ENCODE measurements at places on chromosomes 5 and 9.

GRCh38 chr5:72860499-72860898 is 44.0 kb downstream of the TNPO1 start:
- no peak for DNase-seq

DNA sequence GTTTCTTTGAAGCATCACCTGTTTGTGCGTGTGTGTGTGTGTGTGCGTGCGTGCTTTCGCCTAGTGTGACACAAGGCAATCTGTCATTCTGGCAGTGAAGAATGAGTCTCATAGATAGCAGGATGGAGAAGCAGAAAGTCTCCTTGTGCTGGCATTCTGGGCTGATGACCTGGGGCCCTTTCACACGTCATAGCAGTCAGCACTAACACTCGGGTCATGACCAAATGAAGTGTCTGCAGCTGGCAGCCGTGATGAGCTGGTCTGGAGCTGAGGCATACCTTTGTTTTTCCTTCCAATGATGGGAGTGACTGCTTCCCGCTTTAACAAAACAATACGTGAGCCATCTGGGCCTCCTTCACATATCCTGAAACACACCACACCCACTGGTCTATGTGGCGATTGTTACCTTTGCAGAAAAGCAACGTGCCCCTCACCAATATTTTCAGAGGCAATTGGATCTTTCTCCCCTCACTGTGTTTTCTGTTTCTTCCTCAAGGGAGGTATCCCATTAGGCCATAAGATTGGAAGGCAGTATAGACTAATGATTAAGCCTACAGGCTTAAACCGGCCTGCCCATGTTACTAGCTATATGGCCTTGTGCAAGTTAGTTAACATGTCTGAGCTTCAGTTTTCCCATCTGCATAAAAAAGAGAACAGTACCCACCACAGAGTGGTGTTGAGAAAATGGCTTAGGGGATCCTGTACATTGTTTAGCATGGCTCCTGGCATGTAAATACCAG is 88.8 kb downstream of the SREK1 start:
- DNase-seq: no peak

DNA sequence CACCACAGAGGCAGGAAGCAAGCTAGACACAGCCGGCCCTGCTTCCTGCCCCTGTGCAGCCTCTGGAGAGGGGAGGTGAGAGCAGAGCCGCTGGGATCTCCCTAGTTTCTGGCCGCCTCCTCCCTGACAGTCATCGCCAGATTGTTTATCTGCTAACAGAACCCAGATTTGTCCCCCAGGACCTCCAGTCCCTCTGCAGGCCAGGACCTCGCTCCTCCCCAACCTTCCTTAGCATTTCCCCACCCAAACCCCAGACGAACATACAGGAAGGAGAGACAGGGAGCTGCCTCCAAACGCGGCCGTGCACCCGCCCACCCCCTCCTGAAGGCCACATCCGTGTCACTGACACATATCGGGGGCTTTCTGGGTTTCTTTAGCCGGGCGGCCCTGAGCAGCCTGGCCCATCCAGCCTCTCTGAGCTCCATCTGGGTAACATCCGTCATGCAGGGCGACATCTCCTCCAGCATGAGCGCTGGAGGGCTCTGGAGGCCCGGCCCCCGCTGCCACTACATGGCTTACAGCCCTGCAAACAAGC is 47.5 kb downstream of the DBH start:
- peak; percentile 77 for DNase-seq

DNA sequence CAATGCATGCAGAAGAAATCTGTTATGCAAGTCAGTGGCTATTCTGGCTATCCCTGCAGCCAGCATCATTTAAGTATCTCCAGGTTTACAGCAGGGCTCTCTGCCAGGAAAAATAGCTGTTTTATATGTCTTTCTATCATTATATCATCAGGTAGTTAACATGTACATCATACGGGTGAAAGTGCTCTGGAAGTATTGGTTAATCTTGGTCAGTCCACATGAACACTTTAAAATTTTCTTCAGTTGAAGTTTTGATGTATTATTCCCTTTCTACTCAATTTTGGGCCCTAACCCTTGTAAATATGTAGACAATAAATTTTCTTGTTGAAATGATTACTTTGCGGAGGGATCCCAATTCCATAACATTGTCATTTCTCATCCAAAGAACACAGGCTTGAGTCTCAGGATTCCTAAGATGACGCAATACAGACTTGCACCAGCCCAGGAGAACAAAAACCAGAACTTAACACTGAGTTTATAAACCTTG is 67.5 kb downstream of the SEMA6A start:
- DNase-seq: no peak

DNA sequence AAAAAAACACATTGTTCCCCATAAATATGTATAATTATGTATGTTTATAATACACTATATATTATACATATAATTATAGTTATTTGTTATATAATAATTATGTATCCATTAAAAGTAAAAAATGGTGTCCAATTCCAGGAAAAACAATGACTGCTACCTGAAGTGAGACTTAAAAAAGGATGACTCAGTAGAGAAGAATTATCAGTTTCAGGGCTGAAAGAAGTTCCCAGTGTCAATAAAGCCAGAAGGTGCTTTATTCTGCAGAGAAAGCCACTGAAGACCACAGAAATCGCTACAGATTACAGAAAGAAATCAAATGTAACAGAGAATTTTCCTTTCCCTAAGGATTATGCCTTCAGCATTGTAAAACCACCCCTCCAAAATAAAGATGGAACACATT is 50.9 kb downstream of the ANKRD31 start:
- no peak for DNase-seq

DNA sequence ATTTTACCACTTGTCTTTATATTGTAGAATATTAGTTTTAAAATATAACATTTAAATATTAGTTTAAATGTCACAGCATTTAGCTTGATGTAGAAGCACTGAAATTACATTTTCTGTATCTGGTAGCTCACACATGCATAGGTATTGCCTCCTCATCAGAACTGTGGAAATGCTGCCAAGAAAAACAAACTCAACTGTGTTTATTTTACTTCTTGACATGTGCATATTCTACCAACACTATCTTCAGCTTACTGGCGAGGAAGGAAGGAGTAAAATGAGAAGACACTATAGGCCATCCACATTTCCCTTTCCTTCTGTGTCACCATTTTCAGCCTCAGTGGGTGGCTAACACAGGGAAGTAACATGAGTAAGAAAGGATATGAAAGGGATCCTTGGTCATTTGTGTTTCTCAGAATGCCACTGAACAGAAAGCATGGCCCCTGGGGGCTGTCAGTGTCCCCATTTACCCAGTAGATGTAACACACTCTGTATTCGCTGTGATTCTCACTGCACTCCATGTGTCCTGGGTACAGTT is 81.0 kb upstream of the HTR4 start:
- no peak for DNase-seq

- no peak for DNase-seq
These were observed 226.5 kb downstream of the TAF11L14 start for GRCh38 chr5:17860660-17861315.

DNA sequence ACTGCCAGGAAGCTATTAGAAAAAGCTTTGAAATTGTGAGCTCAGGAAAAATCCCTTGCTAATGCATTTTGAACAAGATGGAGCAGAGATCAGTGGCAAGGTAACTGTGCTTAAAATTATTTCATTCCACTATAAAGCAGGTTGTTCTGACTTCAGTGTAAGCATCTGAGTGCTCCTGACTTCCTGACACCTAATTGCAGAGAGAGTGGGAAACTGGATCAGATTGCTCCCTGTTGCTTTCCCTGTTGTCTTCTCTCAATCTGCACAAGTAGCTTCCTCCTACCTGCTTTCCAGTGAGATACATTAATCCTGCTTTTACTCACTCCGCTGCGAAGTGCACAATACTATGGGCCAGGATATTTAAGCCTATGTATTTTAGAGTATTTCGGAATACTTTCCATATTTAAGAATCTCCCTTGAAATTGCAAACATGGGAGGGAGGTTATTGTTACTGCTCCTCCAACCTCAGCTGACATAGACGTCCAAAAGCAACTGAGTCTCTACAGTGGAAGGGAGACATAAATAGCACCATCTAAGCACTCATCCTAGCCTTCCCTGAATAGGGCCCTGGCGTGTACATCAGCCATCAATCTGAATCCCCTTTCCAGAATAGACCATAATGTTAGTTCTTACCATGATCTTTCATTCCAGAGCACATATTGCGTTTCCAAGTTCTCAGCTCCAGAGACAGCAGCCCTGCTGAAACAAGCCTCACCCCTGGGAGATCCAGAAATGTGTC is 178.8 kb downstream of the PAM start:
- DNase-seq: no peak

GRCh38 chr5:149039506-149039905 is 23.4 kb downstream of the SH3TC2 start:
- no peak for DNase-seq

DNA sequence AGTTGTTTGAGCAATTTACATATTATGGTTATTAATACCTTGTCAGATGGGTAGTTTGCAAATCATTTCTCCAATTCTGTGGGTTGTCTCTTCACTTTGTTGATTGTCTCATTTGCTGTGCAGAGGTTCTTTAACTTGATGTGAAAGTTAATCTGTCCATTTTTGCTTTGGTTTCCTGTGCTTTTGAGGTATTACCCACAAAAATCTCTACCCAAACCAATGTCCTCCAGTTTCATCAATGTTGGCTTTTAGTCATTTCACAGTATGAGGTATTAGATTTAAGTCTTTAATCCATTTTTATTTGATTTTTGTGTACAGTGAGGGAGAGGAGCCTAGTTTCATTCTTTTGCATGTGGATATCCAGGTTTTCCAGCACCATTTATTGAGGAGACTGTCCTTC is 82.4 kb downstream of the MRPS30 start:
- no peak for DNase-seq

Data from CD4-positive, alpha-beta T cell treated with Interleukin-10 for 1 hour (primary cell).